SW480 (cell line): ENCODE measurements at places on chromosomes 7 and 10.

- DNase-seq = no peak
These were observed 15.2 kb downstream of the GPR85 start for GRCh38 chr7:113071465-113071864.

- DNase-seq = peak; percentile 28
These were observed 31.9 kb upstream of the GUSB start for GRCh38 chr7:66013938-66014337.

DNA sequence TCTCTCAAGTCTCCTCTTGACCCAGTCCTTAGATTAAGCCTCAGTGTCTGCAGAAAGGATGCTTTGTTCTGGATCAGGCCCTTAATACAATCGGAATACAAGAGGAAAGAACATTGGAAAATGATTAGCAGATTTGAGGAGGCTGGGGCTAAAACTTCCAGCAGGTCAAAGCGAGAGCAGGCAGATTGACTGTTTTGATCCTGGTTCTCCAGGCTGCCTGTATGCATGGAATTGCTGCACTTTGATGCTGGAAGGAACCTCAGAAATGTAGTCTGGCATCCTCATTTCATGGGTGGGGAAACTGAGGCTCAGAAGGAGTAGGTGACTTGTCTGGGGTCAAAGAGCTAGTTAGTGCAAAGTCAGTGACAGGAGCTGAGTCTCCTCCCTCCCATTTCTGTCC lies 202.8 kb downstream of the EMX2 start:
- DNase-seq = no peak

DNA sequence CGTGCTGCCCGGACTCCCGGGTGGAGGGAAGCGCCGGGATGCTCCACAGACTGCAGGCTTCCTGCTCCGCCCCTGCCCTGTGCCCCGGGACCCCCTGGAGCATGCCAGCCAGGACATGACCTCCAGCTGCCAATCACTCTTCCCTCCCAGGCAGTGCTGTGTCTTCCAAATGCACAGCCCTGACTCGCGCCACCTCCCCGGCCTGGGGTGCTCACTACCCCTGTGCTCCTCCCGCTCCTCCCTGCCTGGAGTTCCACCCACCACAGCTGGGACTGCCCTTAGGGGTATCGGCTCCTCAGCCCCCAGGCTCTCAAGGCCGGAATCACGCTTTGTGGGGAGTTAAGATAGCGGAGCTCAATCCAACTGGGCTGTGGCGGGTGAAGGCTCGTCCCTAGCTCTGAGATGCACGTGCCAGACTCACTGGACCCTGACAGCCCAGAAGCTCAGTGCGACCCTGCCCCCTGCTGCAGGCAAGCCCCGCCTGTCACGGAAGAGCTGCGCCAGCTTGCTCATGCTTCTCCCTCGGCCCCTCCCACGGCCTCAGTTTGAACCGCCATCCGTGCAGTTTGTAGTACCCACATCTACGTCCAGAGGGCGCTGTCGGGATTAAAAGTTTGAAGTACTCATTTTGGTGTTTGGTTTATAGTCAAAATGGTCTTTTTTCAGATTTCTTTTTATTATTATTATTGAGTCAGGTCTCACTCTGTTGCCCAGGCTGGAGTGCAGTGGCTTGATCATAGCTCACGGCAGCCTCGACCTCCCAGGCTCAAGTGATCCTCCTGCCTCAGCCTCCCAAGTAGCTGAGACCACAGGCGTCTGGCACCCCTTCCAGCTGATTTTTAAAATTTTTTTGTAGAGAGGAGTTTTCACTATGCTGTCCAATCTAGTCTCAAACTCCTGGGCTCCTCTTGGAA lies 142.5 kb upstream of the TCERG1L start:
- DNase-seq = no peak

DNA sequence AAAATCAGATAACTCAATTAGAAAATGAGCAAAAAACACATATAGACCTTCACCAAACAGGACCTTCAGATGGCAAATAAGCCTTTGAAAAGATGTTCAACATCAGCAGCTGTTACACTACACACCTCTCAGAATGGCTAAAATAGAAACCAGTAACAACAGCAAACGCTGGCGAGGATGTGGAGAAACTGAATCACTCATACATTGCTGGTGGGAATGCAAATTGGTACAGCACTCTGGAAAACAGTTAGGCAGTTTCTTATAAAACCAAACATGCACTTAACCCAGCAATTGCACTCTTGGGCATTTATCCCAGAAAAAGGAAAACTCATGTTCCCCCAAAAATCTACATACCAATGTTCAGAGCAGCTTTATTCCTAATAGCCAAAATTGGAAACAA lies 37.7 kb upstream of the SMARCD3 start:
- DNase-seq = no peak

GRCh38 chr7:134660961-134661376 lies 14.3 kb downstream of the BPGM start:
- DNase-seq = no peak

GRCh38 chr10:79601939-79602338 lies 8.8 kb upstream of the SFTPA1 start:
- DNase-seq = no peak

- no peak for DNase-seq
These were observed 68.3 kb downstream of the CREB5 start for GRCh38 chr7:28480595-28480994.

DNA sequence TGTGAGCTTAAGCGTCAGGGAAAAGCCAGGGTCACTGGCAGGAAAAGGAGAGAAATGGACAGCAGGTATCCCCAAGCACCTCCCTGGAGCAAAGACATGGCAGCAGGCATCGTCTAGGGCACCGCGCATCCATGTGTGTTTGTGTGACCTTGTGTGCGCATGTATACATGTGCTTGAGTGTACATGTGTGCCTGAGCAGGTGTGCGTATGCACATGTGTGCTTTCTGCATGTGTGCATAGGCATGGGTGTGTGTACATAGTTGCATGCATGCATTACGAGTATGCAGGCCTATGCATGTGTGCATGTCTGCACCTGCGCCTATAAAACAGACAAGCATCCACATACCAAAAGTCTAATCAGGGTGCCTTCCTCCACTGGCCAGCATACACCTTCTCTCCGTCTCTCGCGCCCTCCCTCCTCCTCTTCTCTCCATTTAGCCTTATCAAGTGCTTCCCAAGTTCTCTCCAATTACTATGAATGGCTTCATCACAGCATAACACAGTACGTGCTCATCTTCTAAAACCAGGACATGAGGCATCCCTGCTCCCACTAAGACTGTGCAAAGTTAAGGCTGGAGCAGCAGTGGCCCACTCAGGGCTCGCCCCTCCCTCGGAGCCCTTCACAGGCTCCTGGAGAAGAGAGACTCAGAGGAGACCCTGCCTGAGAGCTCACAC lies 30.6 kb downstream of the RASGEF1A start:
- no peak for DNase-seq

DNA sequence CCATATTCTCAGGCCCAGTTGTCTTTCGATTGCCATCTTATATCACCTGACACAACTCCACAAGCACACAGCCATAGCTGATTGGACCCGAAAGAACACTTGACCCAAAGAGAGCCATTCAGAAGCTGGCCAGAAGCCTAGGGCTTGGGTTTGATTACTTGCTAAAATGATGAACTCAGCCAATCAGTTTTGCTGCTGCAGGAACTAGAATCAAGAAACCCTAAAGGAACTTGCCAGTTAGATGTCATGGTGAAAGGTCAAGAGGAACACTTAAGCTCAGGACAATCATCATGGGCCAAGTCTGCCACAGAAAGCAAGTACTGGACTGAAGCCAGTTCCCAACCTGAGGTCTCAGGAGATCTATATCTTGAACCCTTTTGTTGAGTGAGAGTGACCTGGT lies 150.0 kb downstream of the SGMS1 start:
- no peak for DNase-seq

GRCh38 chr7:101162551-101163278 lies 2.7 kb downstream of the VGF start:
- DNase-seq = peak; percentile 88

DNA sequence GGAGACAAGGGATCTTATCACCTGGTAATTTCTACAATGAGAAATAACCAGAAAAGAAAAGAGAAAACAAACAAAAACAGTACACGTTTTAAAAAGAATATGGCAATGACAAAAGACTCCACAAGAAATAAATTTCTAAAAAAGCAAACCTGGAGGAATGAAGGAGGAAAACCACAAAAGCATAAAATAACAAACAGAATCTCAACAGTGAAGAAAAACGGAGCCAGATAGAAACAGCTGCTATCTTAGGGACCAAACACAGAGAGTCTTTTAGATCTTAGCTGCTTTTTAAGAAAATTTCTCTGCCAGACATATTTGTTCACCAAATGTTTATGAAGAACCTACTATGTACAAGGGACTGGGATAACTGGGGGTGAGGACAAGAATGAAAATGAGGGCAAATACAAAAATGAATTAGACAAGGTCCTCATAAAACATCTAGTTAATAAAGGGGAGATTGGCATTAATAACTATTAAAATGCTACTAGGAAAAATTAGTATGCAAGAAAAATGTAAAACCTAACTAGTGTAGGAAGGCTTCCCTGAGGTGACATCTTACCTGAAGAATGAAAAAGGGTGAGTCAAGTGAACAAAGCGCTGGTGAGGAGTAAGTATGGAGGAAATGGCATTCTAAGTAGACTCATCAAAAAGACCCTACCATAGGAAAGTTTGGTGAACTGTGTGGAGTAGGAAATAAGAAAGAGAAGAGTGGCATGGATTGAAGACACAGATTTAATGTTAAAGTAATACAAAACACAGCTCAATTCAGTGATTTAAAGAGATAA lies 34.3 kb downstream of the WASL start:
- DNase-seq = no peak

- no peak for DNase-seq
These were observed 327.7 kb downstream of the BBS9 start for GRCh38 chr7:33457039-33457438.

GRCh38 chr7:30413864-30414263 lies 64.7 kb downstream of the NOD1 start:
- DNase-seq = no peak

- no peak for DNase-seq
These were observed 12.8 kb upstream of the DNAAF5 start for GRCh38 chr7:713488-714230.

DNA sequence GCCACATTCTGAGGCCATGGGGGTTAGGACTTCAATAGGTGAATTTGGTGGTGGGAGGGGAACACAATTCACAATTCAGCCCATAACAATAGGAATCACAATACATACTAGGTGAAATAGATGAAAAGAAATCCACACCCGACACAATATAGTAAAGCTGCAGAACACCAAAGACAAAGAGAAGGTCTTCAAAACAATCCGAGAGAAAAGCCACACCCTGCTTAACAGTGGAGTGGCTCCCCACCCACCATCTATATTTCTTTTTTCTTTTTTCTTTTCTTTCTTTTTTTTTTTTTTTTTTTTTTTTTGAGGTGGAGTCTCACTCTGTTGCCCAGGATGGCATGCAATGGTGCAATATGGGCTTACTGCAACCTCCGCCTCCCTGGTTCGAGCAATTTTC lies 14.7 kb upstream of the TIAL1 start:
- DNase-seq = no peak

- no peak for DNase-seq
These were observed 141.1 kb downstream of the DIP2C start for GRCh38 chr10:548238-548901.

GRCh38 chr7:22858640-22859561 lies 36.3 kb upstream of the TOMM7 start:
- peak; percentile 76 for DNase-seq

DNA sequence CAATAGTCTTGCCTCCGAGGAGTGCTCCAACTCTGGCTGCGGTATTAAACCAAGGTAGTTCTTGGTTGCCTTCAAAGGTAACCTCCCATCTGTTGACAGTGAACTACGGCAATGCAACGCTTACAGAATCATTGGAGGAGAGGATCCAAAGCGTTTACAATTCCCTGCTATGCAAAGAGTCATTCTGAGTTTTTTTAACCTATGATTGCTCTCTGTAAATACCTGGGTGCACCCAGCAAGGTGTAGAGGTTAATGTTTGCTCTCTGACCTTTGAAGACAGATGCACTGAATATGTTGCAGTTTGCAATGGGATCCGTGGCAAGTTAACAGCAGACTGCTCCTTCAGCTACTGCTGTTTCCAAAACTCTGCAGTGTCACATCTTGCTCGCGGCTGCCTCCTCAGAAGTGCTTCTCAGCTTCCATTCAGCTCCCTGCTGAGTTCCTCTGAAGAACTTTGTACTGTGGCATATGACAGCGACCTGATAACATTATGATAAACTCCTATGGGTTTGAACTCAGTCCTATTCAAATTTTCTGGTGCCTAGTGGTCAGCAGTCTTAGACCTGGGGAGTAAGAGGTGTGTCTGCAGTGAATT lies 29.0 kb downstream of the KIAA1217 start:
- DNase-seq = no peak

GRCh38 chr7:141042222-141043193 lies 27.8 kb upstream of the MRPS33 start:
- DNase-seq = no peak

GRCh38 chr10:114538181-114538906 lies 119.7 kb downstream of the ABLIM1 start:
- DNase-seq = peak; percentile 68

GRCh38 chr10:24234784-24235183 lies 25.8 kb downstream of the KIAA1217 start:
- DNase-seq = no peak
